Right kidney (tissue), 9 donors: ENCODE measurements at places on chromosomes 4 and X.

- DNase-seq: no peak
Observed at GRCh38 chrX:12463052-12463451, 324.8 kb downstream of the FRMPD4 start.

DNA sequence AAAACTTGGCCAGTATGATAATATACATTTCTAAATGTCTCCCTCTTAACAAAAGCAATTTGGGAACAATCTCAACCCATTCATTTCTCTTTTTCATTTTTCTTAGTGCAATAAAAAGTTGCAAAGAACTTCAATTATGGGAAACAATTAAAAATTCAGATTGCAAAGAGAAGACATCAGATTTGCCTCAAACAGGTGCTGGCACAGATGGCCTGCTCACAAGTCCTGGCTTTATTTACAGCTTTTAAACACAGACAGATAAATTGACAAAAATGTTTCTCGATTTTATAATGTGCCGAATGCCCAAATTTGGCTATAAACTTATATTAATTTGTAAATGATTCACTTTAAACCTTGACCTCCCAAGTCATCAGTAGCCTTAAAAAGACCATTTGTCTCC lies 28.7 kb downstream of the SLC4A4 start:
- DNase-seq: no peak

DNA sequence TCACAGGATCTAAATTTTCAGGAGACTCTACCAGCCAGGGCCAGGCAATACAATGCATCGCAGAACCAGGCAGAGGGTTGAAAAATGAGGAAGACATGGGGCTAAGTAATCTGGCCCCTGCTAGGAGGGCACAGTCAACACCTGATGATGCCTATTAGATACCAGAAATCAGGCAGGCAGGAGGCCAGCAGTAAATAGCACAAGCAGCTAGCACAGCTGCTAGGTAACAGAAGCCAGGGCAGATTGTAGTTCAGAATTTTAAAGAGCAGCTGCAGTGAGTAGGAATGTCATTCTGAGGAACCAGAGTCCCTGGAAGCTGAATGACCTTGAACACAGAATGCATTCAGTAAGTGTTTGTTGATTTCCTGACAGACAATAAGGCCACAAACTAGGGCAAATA lies 38.8 kb upstream of the TRPC5OS start:
- no peak for DNase-seq

DNA sequence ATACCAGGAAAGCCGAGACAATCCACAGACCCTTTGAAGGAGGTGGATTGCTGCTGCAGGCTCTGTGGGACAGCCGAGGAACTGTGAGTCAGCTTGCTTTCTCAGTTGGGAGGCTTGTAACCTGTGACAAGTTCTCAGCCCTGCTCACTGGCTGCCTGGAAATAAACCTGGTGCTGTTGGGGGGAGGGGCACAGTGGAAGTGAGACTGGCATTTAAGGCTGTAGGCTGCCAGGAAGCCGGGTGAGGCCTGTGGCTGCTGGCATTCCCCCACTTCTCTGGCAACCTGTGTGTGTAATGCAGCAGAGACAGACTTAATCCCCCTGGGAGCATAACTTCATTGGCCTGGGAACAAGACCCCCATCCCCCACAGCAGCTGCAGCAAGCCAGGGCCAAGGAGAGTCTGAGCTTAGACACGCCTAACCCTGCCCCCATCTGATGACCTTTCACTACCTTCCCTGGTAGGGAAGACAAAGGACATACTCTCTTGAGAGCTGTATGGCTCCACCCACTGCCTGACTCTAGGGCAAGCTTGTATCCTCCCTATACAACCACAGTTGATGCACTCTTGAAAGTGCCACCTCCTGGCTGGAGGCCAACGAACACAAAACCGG lies 64.1 kb downstream of the ALPK1 start:
- no peak for DNase-seq

GRCh38 chrX:44873415-44874276 lies 658 bp downstream of the KDM6A start:
- peak; percentile 81 for DNase-seq

DNA sequence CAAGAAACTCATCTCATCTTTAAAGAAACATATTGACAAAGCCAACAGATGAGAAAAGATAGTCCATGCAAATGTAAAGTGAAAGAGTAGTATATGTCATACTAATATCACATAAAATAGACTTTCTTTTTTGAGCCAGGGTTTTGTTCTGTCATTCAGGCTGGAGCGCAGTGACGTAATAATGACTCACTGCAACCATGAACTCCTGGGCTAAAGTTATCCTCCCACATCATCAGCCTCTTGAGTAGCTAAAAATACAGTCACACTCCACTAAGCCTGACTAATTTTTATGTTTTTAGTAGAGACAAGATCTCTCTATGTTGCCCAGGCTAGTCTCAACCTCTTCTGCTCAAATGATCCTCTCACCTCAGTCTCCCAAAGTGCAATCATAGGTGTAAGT lies 51.8 kb upstream of the TRAM1L1 start:
- no peak for DNase-seq

- DNase-seq: no peak
Observed at GRCh38 chr4:119053245-119053644, 82.4 kb upstream of the MYOZ2 start.

- no peak for DNase-seq
Observed at GRCh38 chrX:94942603-94943002, 1268.6 kb downstream of the FAM133A start.

DNA sequence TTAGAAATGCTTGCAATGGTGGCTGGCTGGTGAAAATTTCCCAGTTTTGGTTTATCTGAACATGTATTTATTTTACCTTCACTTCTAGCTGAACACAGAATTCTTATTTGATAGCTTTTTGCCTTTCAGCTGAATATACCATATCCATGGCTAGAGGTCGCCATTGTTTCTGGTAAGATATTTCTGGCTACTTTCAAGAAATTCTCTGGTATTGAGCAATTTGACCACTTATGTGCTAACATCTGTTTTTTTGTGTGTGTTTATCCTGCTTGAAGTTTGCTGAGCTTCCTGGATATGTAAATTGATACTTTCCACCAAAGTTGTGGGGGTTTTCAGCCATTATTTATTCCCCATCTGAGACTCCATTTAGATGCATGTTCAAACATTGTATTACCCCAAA lies 75.4 kb downstream of the FBXW7 start:
- no peak for DNase-seq

- DNase-seq: peak; percentile 45
Observed at GRCh38 chrX:100407784-100408712, 2.0 kb downstream of the PCDH19 start.

DNA sequence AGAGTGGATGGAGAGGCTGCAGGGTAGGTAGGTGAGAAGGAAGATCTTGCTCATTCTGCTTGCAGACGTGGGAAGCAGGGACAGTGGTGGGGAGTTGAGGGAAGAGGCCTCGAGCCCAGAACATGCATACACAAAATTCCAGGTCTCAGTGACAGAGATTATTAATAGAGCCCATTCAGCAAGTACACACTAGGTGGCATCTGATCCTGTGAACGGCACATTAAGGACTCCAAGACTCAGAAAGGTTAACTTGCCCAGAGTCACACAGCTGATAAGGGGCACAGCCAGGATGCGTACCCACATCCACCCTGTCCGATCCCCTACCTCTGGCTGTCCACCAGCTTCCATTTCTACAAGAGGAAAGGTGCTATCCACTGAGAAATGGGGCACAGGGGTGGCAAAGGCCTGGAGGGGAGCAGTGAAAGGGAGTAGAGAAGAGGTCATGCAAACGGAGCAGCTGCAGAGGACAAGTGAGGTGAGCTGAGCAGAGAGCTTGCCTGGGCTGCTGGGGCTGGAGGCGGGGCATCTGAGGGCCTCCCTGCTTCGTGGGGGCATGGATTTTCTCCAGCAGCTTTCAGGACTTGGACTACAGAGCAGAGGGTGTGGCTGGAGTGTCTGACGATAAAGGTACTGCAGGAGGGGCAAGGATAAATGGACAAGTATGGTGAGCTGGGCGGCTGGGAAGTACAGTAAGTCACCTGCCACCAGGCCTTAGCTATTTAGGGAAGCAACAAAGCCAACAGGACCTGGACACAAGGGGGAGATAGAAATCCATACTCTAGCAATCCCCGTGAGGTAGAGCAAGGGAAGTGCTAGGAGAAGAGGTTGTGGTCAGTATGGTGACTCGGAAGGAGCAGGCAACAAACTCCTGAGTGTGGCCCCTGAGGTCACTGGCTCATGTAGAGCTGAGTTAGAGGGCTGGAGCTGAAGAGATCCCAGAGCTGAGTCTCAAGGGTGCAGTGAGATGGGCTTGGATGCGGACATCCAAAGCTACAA lies 11.2 kb downstream of the IDS start:
- no peak for DNase-seq

DNA sequence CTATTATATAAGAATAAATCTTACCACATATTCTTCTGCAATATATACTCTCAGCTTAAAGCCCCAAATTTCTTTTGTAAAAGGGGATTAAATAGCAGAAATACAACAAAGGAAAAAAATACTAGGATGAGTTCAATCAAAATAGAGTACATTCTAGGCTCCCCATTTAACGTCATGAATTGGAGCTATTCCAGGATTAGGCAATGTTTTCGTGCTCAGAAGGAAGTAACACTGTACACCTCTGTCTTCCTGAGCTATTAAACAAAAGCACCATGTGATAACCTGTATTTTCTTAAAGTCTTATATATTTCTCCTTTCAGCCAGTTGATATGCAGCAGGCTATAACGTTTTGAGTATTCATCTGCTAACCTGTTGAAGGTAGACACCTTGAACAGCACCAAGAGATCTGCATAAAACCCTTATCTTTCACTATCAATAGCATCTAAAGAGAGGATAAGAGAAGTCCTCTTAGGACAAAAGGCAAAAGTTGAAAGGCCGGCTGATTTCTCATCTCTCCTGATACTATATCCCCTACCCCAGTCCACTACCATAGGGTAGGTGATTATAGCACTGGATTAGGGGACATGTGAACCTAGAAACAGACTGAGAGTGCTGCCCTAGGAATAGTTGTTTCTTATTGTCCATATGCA lies 31.5 kb downstream of the TEC start:
- DNase-seq: no peak

- DNase-seq: no peak
Observed at GRCh38 chr4:93897559-93897958, 69.0 kb downstream of the ATOH1 start.

- no peak for DNase-seq
Observed at GRCh38 chrX:50106051-50106675, 94.6 kb downstream of the AKAP4 start.

GRCh38 chrX:84219551-84219950 lies 31.6 kb upstream of the RPS6KA6 start:
- no peak for DNase-seq

GRCh38 chrX:2320580-2321327 lies 180.0 kb downstream of the DHRSX start:
- peak; percentile 17 for DNase-seq

DNA sequence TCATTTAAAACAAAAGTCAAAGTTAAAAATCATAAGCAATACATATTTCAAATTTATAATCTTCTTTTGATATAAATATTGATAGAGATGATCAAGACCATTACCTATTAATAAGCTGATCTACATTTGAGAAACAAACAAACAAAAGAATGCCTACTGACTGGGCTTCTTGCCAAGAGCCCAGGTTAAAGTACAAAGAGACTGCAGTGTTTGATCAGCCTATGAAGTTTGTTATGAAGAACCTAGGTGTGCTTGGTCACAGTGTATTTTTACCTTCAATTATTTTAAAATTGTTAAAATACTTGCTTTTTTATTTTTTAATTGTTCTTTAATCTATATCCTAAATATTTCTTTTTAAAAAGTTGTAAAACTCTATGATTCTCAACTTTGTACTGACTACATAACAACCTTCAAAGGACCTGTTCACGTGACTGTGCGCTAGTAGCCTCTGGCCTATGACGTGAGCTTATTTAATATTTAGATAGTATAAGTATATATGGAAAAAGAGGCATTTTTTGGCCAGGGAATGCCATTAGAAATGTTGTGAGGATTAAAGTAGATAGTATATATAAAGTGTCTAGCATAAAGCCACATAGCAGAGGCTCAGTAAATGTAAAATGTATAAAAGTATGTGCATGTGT lies 11.4 kb upstream of the SLC39A8 start:
- no peak for DNase-seq

GRCh38 chr4:26723216-26723615 lies 137.4 kb upstream of the STIM2 start:
- DNase-seq: no peak

GRCh38 chrX:68757731-68758130 lies 71.1 kb upstream of the EFNB1 start:
- no peak for DNase-seq

- DNase-seq: no peak
Observed at GRCh38 chr4:185654311-185654710, 119.0 kb upstream of the PDLIM3 start.

DNA sequence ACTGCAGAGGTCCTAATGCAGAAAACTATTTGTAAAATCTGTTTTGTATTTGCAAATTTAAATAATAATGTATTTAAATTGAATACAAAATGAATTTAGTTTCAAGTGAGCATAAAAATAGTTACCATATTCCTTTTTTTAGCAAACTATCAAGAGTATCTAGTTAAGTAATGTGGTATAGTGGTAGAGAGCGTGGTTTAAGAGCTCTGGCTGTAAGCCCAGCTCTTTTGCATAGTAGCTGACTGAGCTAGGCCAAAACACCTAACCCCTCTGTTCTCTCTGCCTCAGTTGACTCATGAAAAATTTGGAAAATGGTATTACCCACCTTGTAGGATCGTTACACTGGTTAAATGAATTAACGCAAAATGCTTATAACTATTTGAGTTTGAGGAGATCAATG lies 18.1 kb upstream of the ADAD1 start:
- no peak for DNase-seq

GRCh38 chrX:137052643-137053235 lies 18.9 kb upstream of the GPR101 start:
- DNase-seq: no peak

DNA sequence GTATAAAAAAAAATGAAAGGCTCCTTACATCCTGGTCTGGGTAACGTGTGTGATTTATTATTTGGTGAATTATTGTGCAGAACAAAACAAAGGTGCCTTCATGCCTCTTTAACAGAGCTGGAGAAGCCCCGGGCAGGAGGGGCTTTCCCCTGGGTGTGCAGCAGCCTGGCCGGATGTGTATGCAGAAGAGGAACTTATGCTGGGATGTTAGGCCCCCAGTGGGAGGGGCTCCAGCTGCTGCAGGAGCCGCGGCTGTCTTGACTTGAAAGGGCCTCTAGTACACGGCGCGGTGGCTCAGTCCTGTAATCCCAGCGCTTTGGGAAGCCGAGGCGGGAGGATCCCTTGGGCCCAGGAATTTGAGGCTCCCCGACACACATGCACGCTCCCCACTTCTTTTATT lies 16.0 kb downstream of the CCNQ start:
- peak; percentile 31 for DNase-seq
